ENCODE measurements at places on chromosomes 4 and X.

- DNase-seq, result no peak
Observed at GRCh38 chr4:25484243-25484721, 107.2 kb downstream of the ANAPC4 start.

GRCh38 chr4:2091990-2092668 lies 33.0 kb downstream of the NAT8L start:
- DNase-seq, result no peak

DNA sequence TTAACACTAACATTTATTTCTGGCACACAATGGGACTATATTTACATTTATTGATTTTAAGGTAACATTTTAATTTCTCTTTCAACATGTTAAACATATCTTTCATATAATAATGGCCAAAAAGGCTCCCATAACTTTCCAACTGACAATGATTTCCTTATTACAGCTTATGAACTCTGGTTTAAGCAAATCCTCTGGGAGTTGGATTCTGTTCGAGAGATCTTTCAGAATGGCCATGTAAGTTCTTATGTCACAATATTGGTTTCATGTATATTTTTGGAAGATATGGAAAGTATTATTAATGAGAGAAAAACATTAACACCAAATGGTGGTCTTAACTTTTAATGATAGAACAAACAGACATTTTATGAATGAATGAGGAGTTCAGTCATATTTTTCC lies 4.1 kb downstream of the TDO2 start:
- DNase-seq, result no peak

GRCh38 chr4:145097331-145097820 lies 620 bp downstream of the ANAPC10 start:
- no peak for DNase-seq

- no peak for DNase-seq
Observed at GRCh38 chr4:61445374-61446063, 245.4 kb downstream of the ADGRL3 start.

All from stimulated activated CD8-positive, alpha-beta memory T cell treated with anti-CD3 and anti-CD28 coated beads, Interleukin-15, amount 100 ng/mL, for 24 hours (primary cell).